ENCODE measurements at places on chromosomes 1 and 21. TPM values are rescaled to one million over a fixed set of nuclear protein-coding genes. Genes with fewer than 3 reads are reported as not detected.

Gene RAB42
- total RNA-seq: 0.75 TPM

Gene SPAG17
- total RNA-seq: not detected

Gene CRYBG2
- 0.18 TPM for total RNA-seq

Gene PM20D1
- total RNA-seq: 0.13 TPM

Gene ATAD3C
- total RNA-seq: 2.9 TPM

Gene MPZ
- total RNA-seq: 2.4 TPM

Gene ZNF124
- 5.3 TPM for total RNA-seq

Gene S100A16
- total RNA-seq: 57.4 TPM

Gene MROH9
- not detected for total RNA-seq

Gene CD52
- total RNA-seq: 3.0 TPM
